ENCODE measurements at places on chromosomes 5 and 9.

DNA sequence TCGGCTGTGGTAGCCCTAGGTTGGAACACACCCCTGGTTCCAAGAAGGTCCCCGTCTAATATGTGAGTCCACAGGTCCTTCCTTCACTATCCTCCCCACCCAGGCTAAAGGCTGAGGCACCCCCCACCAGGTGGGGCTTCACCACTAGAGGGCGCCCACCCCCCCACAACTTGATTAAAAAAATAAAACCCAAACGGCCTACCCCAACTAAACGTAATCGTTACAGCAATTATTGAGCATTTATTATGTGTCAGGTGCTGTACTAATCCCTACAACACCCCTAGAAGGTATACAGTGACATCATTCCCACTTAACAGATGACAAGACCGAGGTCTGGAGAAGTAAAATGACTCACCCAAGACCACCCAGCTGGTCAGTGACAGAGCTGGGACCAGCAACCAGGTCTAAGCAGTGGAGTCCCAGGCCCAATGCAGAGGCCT lies 65.0 kb downstream of the FGF18 start:
- no peaks in the 10 kb centered on the region for H3K36me3 ChIP-seq
- DNase-seq = peak; percentile 40
- H3K27ac ChIP-seq = no peak overlapping the region
- H3K4me3 ChIP-seq = no peak overlapping the region
- peaks cover 7% of the 10 kb centered on the region for H3K27me3 ChIP-seq
- H3K4me1 ChIP-seq = peaks cover 5% of the 10 kb centered on the region

DNA sequence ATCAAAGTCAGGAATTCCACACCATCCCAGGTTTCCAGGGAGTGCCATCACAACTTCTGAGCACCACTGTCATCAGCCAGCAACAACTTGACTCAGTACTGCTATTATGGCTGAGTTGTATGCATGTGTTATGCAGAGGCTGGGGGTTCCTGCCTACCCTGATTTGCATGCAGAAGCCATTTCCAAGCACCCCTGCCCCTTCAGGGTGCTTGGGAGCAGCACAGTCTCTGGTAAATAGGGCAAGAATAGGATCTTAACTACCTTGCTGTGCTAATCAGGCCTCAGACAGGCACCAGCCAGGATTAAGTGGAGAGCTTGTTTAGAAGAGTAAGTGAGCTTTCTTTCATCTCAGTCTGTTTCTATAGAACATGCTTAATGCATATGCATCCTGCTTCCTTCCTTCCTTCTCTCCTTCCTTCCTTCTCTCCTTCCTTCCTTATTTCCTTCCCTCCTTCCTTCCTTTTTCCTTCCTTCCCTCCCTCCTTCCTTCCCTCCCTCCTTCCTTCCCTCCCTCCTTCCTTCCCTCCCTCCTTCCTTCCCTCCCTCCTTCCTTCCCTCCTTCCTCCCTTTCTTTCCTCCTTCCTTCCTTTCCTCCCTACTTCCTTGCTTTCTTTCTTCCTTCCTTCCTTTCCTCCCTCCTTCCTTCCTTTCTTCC lies 175.7 kb downstream of the FRMD3 start:
- H3K36me3 ChIP-seq = no peaks in the 10 kb centered on the region
- H3K27ac ChIP-seq = no peak overlapping the region
- no peak overlapping the region for H3K4me3 ChIP-seq
- no peaks in the 10 kb centered on the region for H3K4me1 ChIP-seq

DNA sequence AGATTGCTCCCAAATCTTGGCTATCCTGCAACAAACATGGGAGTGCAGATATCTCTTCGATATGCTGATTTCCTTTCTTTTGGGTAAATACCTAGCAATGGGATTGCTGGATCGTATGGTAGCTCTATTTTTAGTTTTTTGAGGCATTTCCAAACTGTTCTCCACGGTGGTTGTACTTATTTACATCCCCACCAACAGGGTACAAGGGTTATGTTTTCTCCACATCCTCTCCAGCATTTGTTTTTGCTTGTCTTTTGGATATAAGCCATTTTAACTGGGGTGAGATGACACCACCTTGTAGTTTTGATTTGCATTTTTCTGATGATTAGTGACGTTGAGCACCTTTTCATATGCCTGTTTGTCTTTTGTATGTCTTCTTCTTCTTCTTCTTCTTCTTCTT lies 20.3 kb downstream of the CTSL start:
- H3K27me3 ChIP-seq = peaks cover 3% of the 10 kb centered on the region
- H3K27ac ChIP-seq = no peak overlapping the region
- H3K36me3 ChIP-seq = no peaks in the 10 kb centered on the region
- no peak overlapping the region for H3K4me3 ChIP-seq
- peaks cover 18% of the 10 kb centered on the region for H3K4me1 ChIP-seq

- no peak overlapping the region for H3K4me3 ChIP-seq
- peak overlapping the region; percentile 3 for H3K27ac ChIP-seq
- peaks cover 8% of the 10 kb centered on the region for H3K4me1 ChIP-seq
Measured at GRCh38 chr5:128413356-128413755, 124.7 kb downstream of the FBN2 start.

DNA sequence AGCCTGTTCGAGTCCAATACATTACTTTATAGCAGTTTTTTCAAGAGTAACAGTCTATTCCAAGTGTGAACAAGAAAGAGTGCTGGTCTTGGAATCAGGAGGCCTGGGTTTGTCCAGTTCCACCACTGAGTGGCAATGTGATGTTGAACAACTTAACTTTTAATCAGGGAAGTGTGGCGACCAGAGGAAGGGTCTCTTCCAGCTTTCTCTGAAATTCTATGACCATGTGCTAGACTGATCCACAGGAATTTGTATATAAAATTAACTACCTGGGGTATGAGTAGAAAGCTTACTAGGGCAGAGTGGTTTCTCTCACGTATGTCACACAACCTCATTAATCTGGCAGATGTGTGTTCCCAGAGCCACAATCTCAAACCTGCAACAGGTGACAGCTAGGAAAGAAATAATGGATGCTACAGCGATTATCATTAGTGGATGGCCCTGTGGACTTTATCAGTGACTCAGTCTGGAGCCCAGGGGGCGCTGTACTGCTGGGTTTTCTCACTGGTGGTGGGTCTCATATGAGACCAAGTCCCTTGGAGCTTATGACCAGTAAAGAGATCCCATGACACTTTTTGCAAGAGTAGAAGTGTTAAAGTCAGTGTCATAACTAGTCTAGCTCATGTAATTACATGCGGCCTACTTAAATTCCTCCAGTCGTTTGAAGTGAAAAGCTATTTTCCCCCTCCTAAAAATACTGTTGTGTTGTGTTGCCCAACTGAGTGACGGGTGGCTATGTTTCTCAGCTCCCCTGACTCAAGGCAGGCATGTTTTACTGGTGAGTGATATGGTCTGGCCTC lies 116.5 kb downstream of the GDNF start:
- no peak overlapping the region for H3K4me3 ChIP-seq
- H3K27ac ChIP-seq = no peak overlapping the region
- no peaks in the 10 kb centered on the region for H3K36me3 ChIP-seq
- peaks cover 2% of the 10 kb centered on the region for H3K27me3 ChIP-seq

DNA sequence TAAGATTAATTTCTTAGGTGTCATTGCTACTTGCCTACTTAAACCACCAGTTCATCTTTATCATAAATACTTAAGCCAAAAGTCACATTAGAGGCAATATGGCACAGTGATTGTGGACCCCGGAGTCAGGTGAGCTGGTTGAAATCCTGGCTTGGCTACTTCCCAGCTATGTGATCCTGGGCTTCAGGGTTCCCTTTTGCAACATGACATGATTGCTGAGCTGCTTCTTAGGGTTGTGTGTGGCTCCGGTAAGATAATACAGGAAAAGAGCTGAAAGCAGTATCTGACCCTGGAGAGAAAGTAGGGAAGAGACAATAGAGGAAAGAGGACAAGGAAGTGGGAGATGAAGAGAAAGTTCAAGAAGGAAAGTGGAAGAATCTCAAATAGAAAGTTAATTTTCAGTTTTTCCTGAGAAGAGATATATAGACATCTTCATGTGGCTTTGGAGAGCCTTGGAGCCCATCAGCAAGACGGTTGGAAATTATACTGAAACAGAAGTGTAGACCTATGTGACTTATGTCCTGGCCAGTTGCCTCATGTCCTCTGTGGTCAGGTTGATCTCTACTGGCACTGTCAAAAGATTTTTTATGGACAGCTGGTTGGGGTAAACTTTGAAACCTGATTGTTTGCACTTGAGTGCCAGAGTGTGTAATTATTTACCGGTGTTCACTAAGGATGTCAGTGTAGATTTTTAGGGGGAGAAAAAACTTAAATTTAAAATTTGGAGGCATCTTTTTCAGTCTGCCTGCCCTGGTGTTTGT lies 93.2 kb downstream of the GHR start:
- DNase-seq = no peak
- no peak overlapping the region for H3K4me3 ChIP-seq
- H3K36me3 ChIP-seq = no peaks in the 10 kb centered on the region

GRCh38 chr5:41748631-41749030 lies 121.6 kb downstream of the OXCT1 start:
- H3K4me3 ChIP-seq = no peak overlapping the region
- no peak for DNase-seq
- peaks cover 3% of the 10 kb centered on the region for H3K36me3 ChIP-seq
- H3K4me1 ChIP-seq = peaks cover 3% of the 10 kb centered on the region

DNA sequence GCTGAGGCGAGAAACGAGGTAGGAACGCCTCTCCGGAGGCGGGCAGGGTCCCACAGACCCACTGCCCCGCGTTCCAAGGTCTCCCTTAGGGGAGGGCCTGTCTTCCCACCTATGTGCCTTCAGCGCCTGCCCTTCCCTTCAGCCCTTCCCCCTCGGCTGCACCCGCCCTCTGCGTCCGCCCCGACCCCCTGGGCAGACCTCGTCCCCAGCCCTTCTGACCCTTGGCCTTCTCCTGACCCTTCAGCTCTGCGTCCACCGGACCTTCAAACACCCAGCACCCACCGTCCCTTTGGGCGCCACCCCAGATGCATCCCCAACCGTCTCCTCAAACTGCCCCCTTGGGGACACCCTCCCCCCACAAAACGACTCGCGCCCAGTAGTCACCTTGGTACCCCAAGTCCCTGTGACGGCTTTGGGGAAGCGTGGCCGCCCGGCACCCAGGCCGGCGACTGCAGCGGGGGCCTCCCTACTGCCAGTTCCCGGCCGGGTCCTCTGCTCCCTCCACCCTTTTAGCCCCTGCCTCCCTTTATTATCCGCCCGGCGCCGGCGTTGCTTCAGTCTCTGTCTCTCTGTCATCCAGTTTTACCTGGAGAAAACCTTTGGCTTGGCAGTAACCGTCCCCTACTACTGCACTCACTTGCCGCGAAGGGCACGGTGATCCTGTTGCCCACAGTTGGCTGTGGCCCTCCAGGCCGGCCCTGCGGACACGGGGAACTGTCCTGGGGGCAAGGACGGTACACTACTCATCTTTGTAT lies 421 bp downstream of the RUSC2 start:
- no peaks in the 10 kb centered on the region for H3K36me3 ChIP-seq
- DNase-seq = peak; percentile 15
- H3K27me3 ChIP-seq = peaks cover 7% of the 10 kb centered on the region

GRCh38 chr5:103014983-103015382 lies 105.0 kb downstream of the GIN1 start:
- no peak overlapping the region for H3K27ac ChIP-seq
- H3K4me1 ChIP-seq = peaks cover 6% of the 10 kb centered on the region
- H3K36me3 ChIP-seq = peaks cover 20% of the 10 kb centered on the region
- H3K27me3 ChIP-seq = no peaks in the 10 kb centered on the region

DNA sequence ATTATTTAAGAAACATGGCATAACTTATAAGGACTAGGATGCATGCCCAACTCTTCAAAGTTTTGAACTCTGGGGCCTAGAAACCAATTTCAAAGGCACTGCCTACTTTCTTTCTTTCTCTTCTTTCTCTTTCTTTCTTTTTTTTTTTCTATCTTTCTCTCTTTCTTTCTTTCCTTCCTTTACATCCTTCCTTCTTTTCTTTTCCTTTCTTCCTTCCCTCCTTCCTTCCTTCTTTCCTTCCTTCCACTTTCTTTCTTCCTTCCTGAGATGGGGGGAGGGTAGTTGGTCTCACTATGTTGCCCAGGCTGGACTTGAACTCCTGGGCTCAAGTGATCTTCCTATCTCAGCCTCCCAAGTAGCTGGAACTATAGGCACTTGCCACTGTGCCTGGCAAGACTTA lies 15.9 kb upstream of the TOMM5 start:
- peaks cover 4% of the 10 kb centered on the region for H3K27me3 ChIP-seq
- H3K27ac ChIP-seq = no peak overlapping the region
- DNase-seq = no peak
- H3K4me3 ChIP-seq = no peak overlapping the region
- H3K4me1 ChIP-seq = peaks cover 10% of the 10 kb centered on the region

DNA sequence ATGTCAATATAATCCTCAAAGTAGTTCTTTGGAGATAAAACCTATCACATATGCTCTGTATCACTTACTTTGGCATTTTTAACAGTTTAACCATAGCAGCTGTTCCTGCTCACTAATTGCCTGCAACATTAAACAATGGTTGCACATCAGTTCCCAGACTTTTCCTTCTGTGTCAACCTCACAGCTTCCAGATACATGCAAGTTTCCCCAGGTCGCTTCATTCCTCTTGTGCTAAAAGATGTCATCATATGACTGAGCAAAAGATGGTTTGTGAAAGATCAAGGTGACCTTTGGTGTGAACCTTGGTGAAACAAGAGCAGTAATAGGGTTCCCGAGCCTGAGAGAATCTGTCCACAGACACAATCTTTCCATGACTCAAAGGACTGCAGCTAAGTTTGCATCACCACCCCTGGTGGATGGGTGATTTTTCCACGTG lies 500.4 kb upstream of the PAPPA start:
- no peaks in the 10 kb centered on the region for H3K27me3 ChIP-seq
- no peak overlapping the region for H3K27ac ChIP-seq
- DNase-seq = no peak
- no peaks in the 10 kb centered on the region for H3K4me1 ChIP-seq
- H3K36me3 ChIP-seq = no peaks in the 10 kb centered on the region

- no peak overlapping the region for H3K27ac ChIP-seq
- peaks cover 2% of the 10 kb centered on the region for H3K27me3 ChIP-seq
- no peaks in the 10 kb centered on the region for H3K4me1 ChIP-seq
- DNase-seq = no peak
- H3K36me3 ChIP-seq = peaks cover 8% of the 10 kb centered on the region
Measured at GRCh38 chr5:173411791-173412555, 83.8 kb upstream of the STC2 start.

GRCh38 chr9:105500108-105500766 lies 52.4 kb downstream of the FSD1L start:
- H3K27me3 ChIP-seq = no peaks in the 10 kb centered on the region
- no peak overlapping the region for H3K4me3 ChIP-seq
- H3K4me1 ChIP-seq = peaks cover 2% of the 10 kb centered on the region
- no peak for DNase-seq

DNA sequence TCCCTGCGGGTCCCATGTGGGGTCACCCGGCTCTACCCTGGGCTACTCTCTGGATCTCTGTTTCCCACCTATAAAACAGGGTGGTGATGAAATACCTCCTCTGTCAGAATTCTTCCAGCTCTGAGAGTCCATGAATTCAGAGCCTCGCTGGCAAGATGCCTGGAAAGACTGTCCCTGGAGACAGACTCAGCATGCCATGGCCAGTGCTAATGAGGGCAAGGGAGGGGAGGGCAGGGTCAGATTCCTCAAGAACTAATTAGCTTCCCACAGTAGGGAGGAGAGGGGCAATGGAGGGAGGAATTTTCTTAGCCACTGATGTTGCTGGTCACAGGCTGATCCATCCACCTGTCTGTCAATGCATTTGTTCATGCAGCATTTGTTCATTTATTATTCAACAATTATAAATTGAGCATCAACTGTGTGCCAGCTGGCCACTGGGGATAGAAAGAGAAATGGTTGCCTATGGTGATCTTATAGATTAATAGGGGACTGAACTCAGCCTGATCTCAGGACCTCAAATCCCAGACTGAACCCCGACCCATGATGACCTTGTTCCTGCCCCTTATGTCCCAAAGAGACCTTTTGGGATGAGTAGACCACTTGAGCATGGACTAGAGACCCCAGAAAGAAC lies 4.7 kb downstream of the SYNPO start:
- peaks cover 13% of the 10 kb centered on the region for H3K4me1 ChIP-seq
- no peak overlapping the region for H3K27ac ChIP-seq
- no peak overlapping the region for H3K4me3 ChIP-seq
